Activated naive CD4-positive, alpha-beta T cell (primary cell): ENCODE measurements at places on chromosomes 6 and 20.

- no peak for DNase-seq
Measured at GRCh38 chr6:52725535-52726192, 37.6 kb downstream of the GSTA2 start.

DNA sequence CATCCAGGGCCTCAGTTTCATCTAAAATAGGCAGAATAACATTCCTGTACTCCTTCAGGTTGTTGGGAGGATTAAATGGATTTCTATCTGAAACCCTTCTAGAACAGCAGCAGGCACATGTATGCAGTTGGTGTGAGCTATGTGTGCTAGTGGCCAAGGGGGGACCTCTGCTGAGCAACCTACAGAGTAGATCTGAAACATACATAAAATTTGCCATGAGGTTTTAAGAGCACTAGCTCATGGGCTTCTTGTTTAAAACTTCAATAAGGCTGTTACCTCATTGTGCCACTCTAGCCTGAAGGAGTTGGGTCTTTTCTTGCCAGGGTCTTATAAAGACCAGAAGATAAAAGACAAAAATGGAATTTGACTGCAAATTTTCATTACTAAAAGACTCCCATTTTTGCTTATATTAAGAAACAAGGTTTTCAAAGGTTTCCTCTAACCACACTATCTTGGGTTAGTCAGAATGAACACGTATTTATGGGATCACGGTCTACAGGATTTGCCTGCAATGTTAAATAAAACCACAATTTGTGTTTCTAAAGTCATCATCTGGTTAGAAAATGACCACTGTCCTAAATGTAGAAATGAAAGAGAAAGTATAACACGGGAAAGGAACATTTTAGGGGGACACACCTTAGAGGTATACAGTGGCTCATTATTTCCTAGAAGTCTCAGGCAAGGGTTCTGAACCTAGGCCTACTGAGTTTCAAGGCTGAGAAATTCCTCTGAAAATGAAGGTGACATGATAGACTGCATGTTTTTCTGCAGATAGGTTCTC is 144.9 kb upstream of the OLIG3 start:
- no peak for DNase-seq

- DNase-seq, result no peak
Measured at GRCh38 chr20:20207291-20207690, 155.0 kb downstream of the CFAP61 start.

DNA sequence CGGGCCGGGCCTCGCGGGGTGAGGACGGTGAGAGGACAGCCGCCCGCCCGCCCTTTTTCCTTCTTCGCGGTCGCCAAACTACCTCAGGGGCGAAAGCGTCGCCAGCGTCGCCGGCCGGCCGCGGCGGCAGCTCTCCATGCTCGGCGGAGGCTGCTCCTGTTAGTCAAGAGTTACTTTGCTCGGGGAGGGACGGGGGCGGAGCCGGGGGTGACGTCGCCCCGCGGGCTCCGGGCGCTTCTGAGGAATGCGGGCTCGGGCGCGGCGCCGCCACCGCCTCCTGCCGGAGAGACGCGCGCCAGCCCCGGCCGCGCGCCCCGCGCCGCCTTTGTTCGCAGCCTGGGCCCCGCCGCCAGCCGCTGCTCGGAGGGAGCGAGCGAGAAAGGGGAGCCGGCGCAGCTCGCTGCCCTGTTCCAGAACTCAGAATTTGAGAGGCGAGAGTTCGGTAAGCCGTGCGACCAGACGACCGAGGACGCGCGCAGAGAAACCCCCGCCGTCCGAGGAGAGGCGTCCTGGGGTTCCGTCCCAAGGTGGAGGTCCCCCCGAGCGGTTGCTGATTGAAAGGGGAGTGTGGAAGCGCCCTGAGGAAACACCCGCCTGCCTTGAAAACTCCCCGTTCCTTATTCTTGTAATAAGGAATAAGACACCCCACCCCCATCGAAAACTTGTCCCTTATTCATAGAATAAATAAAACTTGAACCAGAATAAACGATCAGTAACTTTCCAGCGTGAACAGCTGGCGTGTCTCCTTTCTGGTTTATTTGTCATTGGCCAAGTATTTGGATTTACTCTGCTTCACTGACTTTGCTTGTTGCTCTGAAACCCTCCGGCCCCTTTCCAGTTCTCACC is at the start of gene PTPRK:
Gene PTPRK (minus strand): TSS at position 164 of the 846 bp plus-strand sequence. CDS start 241 bp downstream, outside the sequence.
- peak; percentile 50 for DNase-seq

- DNase-seq, result no peak
Measured at GRCh38 chr20:4369119-4369797, 352.5 kb upstream of the PRND start.

- peak; percentile 61 for DNase-seq
Measured at GRCh38 chr6:692356-692851, 535 bp downstream of the EXOC2 start.

DNA sequence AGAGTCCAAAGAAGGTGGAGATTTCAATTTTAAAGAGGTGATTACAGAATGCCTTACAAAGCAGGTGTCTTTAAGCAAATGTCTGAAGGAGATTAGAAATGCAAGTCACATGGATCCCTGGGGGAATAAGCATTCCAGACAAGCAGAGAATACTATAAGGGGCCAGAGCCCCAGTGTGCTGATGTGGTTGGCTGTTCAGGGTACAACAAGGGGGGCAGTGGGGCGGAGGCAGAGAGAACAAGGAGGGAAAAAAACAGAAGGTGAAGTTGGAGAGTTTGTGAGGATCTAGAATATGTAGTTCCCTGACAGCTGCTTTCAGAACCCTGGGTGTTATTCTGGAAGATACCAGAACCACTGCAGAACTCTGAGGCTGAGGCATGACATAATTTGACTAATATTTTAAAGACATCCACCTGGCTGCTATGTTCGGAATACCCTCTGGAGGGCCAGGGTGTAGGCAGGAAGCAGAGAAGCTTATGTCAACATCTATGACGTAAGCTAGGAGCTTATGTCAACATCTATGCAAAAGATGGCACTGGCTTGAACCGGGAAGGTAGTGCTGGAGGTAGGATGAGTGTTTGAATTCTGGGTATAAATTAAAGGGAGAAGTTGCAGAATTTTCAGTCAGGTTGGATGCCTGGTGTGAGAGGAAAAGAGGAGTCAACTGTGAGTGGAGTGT is 276.3 kb upstream of the AGPAT4 start:
- no peak for DNase-seq

GRCh38 chr6:166169549-166170421 is 2.1 kb upstream of the TBXT start:
- DNase-seq, result no peak

DNA sequence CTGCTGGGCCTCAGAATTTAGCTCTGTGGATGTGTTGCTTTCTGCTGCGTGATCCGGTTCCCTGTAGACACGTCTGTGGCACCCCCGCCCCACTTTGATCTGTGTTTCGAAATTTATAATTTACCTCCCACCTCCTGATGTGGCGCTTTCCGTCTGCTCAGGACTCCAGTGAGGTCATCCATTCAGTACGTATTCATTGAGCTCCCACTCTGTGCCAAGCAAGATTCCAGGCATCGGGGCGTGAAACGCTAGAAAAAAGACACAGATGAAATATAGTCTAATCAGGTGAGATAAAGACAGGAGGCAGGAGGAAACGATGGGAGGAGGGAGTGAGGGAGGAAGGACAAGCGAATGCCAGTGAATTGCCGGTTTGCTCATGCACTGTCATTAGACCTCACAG is 431.9 kb upstream of the SULF2 start:
- no peak for DNase-seq

- DNase-seq, result no peak
Measured at GRCh38 chr6:101722991-101723579, 329.6 kb downstream of the GRIK2 start.

- DNase-seq, result no peak
Measured at GRCh38 chr6:160883560-160883959, 108.0 kb upstream of the MAP3K4 start.

DNA sequence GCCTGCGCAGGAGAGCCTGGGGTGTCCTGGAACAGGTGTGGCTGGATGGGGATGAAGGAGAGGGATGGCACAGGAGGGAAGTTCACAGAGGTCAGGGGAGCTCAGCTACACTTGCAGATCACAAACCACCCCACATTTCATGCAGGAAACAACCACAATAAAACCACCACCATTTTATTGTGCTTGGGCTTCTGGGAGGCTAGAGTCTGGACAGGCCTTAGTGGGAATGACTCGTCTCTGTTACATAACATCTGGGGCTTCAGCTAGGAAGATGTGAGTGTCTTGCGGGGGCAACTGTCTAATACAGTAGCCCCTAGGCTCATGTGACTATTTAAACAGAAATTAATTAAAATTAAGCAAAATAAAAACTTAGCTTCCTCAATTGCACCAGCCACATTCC is 33.4 kb downstream of the SNX5 start:
- no peak for DNase-seq

- DNase-seq, result no peak
Measured at GRCh38 chr6:137033828-137034227, 10.9 kb downstream of the IL20RA start.

- no peak for DNase-seq
Measured at GRCh38 chr20:31841928-31842327, 3.5 kb downstream of the FOXS1 start.

DNA sequence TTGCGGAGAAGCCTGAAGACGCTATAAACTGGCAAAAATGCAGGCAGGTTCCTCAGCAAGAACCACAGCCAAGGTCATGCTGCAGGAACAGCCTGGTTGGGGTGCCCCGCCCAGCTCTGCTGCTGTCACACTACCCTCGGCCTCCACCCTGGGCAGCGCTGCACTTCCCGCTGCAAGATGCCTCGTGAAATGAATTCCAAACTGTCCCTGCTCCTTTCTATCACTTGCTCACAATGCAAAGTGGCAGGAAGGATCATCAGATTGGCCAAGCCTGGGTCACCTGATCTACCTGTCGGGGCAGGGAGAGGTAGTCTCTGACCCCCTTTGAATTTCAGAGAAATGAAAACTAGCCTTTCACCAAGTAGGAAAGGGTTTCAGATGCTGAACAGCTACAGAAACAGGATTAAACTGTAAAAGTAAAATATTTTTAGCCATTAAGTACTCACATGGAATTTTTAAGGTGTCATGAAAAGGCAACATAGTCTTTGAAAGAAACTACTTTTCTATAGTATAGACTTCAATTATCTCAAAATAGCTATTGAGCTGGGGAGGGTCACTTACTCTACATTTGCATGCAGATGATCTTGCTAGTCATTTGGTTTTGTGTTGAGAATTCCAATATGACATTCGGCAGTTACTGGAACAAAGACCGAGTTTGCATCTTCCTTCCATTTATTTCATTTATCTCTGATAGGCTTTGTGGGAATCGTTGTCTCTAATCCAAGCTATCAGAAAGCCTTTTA is 236.4 kb upstream of the ASCC3 start:
- DNase-seq, result no peak

GRCh38 chr6:56947924-56948323 is 7.0 kb upstream of the BEND6 start:
- no peak for DNase-seq

GRCh38 chr6:165059032-165059431 is 250.4 kb downstream of the C6orf118 start:
- no peak for DNase-seq

GRCh38 chr6:50093116-50093937 is 43.6 kb upstream of the DEFB112 start:
- no peak for DNase-seq

DNA sequence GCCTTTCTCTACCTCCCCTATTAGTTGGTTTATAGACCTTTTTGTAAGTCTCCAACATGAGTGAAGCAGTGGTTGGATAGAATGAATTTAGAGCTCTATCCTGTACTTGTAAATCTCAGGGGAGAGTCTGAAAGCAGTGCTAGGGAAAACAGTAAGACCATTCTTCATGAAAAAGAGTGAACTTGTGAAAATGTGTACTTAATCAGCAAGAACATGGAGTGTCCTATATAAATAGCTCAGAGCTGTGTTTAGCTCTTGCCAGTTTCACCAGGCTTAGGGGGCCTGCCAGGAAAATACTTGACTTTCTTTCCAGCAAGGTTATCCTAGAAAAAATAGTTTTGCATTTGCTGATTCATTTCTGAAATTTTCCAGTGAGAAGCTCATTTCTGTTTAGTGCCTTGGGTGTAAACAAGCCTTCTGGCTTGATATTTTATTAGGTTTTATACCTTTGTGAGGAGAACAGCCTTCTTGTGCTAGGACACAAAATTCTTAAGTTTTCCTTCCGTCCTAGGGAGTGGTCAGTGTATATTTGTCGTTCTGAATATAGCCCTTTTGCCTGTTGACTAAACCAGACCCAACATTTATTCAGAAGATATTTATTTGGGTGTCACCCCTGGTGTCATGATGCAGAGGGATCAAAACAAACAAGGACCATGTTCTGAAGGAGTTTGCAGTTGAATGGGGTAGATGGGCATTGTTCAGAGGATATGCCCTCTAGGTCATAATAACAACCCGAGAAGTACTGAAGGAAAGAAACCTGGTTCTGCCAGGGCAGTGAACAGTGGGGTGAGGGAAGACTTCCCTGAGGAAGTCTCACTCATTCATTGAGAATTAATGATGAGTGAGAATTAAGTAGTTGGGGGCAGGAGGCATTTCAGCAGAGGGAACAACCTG is 7.6 kb downstream of the ARFGEF2 start:
- DNase-seq, result no peak

DNA sequence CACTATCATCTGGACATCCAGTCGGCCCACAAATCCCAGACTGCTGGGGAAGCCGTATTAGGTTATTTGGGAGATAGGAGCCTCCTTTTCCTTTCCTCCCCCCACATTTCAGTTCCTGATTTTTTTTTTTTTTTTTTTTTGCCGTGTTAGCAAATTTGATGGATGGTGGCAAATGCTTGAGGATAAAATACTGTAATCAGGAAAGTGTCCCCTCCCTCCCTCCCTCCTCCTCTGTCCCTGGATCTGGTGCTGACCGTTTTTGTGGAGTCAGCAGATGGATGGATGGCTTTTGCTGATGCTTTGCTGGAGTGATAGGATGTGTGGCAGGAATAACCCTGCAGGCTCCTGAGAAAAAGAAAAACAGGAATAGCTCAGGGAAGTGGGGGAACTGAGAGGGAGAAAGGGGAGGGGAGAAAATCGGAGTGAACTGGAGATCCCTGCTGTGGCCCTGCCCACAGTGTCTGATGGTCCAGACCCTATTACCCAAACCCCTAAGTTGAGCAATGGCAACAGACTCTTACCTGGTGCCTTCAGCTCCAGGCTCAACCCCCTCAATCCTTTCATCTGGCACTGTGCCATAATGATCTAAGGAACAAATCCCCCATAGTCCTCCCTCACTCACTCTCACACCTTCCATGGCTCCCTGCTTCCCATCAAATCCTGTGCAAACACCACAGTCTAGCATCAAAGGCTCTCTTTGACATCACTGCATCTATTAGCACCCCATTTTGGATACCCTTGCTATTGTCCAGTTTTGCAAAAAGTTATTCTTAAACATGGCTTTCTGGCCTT is 277.3 kb upstream of the CHD6 start:
- no peak for DNase-seq

DNA sequence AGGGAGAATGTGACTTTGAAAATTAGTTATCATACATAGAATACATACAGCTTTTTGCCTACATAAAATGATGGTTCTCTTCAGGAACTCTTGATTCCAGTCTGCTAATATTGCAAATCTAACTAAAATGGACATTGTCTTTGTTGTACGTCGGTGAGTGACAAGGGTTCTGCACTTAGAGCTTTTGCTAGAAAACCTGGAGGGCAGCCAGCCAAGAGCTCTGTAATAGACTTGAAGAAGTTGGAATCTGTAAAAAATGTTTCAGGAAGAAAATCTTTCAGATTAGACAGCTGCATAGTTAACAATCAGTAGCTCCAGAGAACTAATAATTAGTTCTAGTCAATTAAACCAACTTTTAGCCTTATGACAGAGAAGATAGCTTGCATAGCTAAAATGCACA is 138.3 kb downstream of the FLRT3 start:
- no peak for DNase-seq
